Esophagus (tissue), 2 donors: ENCODE measurements at places on chromosomes 3 and 15. TPM values are rescaled to one million over a fixed set of nuclear protein-coding genes. Genes with fewer than 3 reads are reported as not detected.

The ACSBG1 gene
- 0.11 TPM for polyA plus RNA-seq

The MST1R gene
- polyA plus RNA-seq = 23.6 TPM

The ZNF80 gene
- 0.05 TPM for polyA plus RNA-seq

The DLEC1 gene
- 0.16 TPM for polyA plus RNA-seq

The CCRL2 gene
- 0.28 TPM for polyA plus RNA-seq

The SPESP1 gene
- 1.1 TPM for polyA plus RNA-seq

The HTR3E gene
- polyA plus RNA-seq = not detected

The TEX55 gene
- polyA plus RNA-seq = not detected

The FYCO1 gene
- polyA plus RNA-seq = 9.6 TPM

The STARD9 gene
- 5.7 TPM for polyA plus RNA-seq

The MEGF11 gene
- polyA plus RNA-seq = not detected

The GOLGA8O gene
- polyA plus RNA-seq = 0.41 TPM

The IQCF5 gene
- polyA plus RNA-seq = not detected

The SLC2A2 gene
- polyA plus RNA-seq = not detected

The GOLGA6D gene
- polyA plus RNA-seq = not detected

The CDHR4 gene
- polyA plus RNA-seq = 0.04 TPM

The ZNF774 gene
- polyA plus RNA-seq = 1.5 TPM

The IL16 gene
- polyA plus RNA-seq = 3.1 TPM

The GRK7 gene
- polyA plus RNA-seq = not detected

The C2CD4B gene
- 0.29 TPM for polyA plus RNA-seq

The DNAH12 gene
- 0.24 TPM for polyA plus RNA-seq

The TMOD3 gene
- polyA plus RNA-seq = 25.7 TPM

The ZDHHC19 gene
- polyA plus RNA-seq = not detected

The TMEM40 gene
- polyA plus RNA-seq = 722 TPM

The NDN gene
- 15.8 TPM for polyA plus RNA-seq

The SLC12A1 gene
- not detected for polyA plus RNA-seq
